NCI-H2171 (cell line): ENCODE measurements at places on chromosomes 16 and 17.

GRCh38 chr16:88843256-88843655 is 13.5 kb downstream of the GALNS start:
- no peak for DNase-seq

DNA sequence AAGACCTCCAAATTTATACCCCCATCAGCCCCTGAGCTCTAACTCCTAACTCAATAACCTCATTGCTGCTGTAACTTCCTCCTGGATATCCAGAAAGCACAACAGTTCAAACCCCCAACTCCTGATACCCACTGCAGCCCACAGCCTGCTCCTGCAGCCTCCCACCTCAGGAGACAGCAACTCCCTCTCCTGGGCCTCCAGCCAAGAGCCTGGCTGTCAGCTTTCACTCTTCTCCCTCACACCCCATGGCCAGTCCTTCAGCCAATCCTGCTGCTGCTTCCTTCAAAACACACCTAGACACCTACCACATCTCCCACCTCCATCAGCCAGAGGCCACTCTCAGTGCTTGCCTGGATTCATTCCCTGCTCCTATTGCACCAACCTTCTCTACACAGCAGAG is 5.4 kb downstream of the GINS2 start:
- DNase-seq, result no peak

- DNase-seq, result no peak
Observed at GRCh38 chr17:78617511-78618061, 40.4 kb upstream of the DNAH17 start.

DNA sequence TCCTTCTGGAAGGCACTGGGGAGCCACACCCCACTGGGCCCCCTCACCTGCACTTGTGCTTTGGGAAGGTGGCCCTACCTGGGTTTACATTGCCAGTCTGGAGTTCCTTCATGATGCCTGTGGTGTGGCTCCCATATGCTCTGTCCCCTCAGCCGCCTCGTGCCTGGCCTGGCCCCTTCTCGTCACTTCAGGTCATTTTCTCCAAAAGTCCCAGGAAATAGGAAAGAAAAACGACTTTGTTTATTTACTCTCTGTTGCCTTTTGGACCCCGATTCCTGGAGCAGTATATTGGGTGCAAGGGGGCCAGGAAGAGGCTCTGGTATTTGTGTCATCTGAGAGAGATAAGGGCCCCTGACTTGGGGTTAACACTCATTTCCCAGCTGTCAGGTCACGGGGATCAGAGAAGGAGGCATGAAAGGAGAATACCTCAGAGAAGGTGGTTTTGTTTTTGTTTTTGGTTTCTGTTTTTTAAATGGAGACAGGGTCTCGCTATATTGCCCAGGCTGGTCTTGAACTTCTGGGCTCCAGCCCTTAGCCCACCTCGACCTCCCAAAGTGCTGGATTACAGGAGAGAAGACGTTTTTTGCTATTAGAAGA is 4.7 kb downstream of the SOCS3 start:
- DNase-seq, result no peak

DNA sequence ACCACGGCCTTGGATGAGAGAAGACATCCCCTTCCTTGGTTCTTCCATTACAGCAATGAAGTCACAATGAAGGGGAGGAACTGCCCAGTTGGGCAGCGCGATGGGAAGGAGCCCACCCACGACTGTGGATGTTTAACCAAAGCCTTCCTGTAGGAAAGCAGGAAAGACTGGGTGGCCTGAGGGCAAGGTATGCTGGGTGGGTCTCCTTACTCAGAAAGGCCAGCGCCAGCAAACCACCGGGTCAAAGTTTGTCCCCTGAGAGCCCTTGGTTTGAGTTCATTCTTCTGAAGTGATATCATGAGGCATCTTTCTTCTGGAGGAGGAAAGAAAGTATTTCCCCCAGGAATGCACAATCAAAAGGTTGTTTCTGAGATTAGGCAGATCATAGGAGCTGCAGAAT is 105.2 kb downstream of the C16orf95 start:
- no peak for DNase-seq

DNA sequence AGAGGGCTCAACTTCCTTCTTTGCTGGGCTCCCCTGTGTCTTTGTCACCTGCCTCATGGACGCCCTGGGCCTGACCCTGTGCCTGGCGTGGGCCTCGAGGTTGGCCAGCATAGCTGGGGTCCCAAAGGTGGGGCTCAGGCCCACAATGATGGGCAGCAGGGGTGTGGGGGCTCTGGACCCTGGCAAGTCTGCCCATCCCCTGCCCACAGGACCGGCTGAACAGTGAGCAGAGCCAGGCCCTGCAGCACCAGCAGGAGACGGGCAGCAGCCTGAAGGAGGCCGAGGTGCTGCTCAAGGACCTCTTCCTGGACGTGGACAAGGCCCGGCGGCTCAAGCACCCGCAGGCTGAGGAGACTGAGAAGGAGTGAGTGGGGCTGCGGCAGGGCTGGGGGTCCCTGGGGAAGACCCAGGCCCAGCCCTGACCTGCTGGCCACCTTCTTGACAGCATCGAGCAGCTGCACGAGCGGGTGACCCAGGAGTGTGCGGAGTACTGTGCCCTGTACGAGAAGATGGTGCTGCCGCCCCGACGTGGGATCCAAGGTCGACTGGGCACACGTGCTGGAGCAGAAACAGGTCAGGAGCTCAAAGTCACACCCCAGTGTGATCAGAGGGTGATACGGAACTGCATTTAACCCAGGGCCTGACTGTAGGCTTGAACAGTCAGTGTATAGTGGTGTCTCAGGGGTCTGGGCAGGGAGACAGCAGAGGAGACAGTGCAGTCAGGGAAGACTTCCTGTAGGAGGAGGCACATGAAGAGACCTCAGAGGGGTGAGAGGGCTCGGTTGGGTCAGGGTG is 3.8 kb downstream of the EVPLL start:
- DNase-seq, result no peak

DNA sequence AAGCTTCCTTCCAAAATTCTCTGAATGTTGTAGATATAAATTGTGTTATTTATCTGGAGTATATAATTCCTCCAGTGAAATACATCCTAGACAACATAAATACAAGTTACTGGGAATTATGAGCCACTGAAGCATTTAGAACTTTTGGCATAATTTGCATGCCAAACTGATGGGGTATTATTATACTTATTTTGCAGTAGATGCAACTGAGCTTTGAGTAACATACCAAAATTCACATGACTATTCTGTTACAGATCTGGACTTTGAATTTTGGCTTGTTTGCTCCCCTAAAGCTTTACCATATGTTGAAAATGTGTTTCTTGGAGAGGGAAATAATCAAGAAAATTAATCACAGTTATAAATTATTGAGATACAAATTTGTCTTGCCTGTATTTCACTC is 372.5 kb downstream of the CDH11 start:
- DNase-seq, result no peak

DNA sequence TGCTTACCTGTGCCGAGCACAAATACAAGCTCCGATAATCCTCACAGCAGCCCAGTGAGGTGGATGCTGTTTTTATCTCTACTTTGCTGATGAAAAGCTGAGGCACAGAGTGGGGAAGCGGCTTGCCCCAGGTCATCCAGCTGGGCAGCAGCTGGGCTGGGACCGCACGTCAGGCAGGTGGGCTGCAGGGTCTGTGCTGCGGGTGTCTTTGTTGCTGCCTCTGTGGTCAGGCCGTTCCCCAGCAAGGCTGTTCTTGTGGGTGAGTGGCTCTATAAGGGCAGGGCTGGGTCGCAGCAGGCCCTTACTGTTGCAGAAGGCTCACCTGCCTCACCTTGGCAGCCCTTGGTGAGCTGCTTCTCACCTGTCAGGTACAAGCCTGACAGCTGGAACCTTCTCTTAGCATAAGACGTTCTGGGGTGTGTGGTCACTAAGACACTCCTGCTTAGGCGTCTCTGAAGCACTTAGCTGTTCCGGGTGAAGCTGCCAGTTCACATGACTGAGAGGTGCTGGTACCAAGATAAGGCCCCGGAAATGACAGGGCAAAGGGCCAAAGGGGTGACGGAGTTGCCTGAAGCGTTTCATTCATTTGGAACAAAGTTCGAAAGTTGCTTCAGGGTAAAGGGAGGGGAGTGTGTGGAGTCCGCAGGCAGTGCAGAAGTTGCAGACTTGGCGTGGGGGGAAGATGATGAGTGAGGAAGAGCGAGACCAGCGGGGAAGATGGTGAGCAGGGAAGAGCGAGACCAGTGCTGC is 17.4 kb downstream of the IRF8 start:
- no peak for DNase-seq

DNA sequence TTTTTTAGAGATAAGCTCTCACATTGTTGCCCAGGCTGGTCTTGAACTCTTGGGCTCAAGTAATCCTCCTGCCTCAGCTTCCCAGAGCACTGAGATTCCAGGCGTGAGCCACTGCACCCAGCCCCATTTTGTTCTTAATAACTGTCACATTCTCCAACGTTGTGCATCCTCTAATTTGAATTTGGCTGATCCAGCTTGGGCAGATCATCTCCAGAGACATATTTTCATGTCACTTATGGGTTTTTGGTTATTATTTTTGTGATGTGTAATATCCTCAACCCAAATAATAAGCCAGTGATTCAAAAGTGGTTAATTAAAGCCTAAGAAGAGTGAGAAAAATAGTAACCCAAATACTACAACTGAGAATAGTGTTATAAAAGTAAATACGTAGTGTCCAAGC is 16.2 kb upstream of the COL1A1 start:
- DNase-seq, result no peak

- DNase-seq, result no peak
Observed at GRCh38 chr17:31856750-31857149, 2.3 kb downstream of the COPRS start.

GRCh38 chr17:15343749-15344148 is 2.4 kb upstream of the TEKT3 start:
- DNase-seq, result no peak
